ENCODE measurements at places on chromosomes 16 and 17. TPM values are rescaled to one million over a fixed set of nuclear protein-coding genes. Genes with fewer than 3 reads are reported as not detected.

- DNase-seq: no peak
These were observed 10.4 kb downstream of the CANT1 start for GRCh38 chr17:78999056-78999768.

- no peak for DNase-seq
These were observed 19.5 kb upstream of the CLEC18A start for GRCh38 chr16:69931631-69932030.

DNA sequence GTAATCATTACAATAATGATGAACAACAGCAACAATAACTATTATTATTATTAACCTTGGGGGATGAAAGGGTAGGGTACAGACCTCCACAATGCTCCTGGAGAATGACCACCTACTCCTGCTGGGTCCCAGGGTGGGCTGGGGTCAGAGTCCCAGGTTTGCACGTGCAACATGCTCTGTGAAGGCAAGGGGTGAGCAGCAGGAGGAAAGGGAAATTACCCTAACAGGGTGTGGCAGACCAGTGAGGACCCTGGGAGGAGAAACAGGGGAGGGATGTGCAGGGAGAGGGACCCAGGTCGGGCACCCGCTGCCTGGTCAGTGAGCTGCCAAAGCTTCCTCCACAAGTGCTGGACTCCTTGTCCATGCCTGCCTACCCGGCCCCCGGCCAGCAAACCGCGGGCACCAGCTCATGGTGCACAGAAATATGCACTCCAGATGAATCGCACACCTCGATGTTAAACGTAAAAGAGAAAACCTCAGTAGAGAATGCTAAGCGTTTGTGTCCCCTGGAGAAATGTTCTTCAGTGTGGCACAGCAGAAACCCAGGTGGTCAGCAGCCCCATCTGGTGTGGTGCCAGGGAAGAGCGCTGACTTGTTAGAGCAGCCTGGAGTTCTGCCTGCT, 767.1 kb downstream of the KCNJ18 start:
- DNase-seq: no peak

- DNase-seq: no peak
These were observed 193.7 kb upstream of the CHMP6 start for GRCh38 chr17:80797741-80798594.

DNA sequence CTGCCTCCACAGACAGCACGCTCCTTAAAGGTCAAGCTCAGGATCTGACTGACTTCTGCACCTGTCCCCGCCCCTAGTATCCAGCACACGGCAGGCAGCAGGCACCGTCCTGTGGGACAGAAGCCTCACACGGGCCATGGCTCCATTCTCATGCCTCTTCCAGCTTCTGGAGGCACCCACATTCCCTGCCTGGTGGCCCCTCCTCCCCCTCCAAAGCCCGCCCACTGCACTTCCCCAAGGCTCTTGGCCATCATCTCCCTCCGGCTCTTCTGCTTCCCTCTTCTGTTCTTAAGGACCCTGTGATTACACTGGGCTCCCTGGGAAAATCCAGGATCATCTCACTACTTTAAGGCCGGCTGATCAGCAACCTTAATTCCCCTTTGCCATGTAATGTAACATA, 3.5 kb downstream of the CANT1 start:
- no peak for DNase-seq

DNA sequence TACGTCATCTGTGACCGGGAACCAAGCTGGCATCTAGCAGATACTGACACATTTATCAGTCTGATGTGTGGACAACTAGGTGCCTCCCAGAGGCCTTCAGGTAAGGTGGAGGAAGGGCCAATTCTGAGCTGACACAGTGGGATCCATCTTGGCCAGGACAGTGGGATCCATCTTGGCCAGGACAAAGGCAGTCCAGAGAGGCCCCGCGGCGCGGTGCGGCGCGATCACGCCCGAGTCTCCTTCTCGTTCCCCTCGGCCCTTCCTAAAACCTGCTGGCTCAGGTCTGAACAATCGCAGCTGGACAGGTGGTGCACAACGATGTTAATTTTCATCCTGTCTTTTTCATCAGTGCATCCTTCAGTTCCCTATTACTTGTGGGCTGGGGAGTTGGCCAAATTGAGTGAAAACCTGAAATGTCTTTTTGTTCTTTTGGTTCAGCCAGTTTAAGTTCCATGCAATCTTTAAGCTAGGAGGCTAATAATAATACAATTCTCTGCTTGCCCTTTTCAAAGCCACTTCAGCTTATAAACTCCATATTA, 486 bp upstream of the WSB1 start:
- DNase-seq: no peak

GRCh38 chr16:55933038-55933437, 57.9 kb upstream of the CES5A start:
- no peak for DNase-seq

GRCh38 chr17:58568044-58568799, 53.8 kb upstream of the MTMR4 start:
- DNase-seq: peak; percentile 21

DNA sequence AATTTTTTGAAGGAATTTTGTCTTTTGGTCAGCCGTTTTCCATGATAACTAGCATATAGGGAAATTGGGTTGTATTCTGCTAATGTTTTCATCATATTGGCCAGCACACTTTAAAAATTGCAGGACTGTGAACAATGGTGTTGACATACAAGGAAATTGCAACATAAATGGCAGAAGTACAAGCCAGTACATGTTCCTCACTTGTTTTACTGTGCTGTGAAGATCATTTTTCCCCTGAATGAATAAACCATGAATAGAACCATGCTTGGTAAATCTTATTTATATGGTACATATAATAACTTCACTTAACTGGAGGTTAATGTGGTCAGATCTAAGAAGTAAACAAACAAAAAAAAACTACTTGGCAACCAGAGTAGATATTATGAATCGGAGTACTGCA, 22.8 kb downstream of the OMG start:
- peak; percentile 70 for DNase-seq

DNA sequence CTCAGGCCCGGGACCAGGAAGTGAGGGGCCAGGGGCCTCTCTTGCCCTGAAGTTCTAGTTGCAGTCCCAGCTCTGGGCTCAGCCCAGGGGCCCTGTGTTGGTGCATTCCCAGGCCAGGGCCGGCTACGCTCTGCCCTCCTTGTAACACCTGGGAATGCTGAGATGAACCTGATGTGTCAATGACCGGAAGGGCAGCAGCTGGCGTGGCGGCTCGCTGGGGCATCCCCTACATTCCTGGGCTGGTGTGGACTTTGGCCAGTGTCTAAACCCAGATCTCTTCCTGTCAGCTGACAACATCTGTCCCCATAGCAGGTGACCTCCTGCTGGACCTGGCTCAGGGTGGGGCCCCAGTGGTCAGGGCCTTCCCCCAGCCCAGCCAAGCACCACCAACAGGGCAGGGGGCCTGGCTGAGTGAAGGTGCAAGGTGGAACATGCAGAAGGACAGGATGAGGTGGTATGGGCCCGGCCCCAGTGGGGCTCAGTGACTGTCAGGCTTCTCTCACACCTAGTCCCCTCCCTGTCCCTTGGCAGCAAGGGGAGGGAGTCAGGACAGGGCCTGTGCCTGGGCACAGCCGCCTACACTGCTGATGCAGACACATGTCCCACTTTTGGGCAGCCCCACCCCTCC, 15.9 kb downstream of the FAM83G start:
- no peak for DNase-seq

DNA sequence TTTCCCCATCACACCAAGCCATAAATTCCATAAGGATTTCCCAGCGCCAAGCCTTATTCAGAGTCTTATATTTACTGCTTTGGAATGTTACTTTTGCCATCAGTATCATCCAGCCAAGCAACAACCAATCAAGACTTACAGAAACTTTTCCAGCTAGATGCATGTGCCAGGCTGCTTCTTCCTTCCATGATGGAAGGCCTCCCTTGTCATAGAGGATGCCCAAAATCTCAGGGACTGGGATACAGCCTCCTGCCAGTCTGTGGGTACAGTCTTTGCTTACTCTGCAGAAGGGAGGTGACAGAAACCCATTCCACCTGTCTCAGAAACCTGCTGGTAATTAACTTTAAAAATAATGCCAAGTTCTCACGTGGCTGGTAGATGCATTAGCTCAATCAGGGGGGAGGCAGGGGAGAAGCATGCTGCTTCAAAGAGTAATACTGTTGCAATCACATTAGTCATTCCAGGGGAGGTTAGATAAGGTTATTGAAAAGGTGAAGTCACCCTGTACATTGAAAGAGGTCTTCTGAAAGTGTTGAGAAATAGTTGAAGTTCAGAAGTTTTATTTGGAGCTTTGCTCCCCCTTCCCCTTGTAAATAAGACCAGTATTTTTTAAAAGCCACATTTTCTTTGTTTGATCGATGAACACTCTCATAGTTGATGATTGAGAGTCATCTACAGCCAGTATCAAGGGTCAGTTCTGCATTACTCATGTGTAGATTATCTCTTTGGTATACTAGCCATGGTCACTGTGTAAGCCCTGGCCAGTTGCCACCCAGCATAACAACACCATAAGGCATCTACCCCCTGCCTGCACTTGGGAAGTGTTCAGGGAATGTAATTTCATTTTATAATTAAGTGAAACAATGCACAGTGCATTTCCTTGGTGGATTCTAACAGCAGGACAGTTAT, 22.2 kb downstream of the HLF start:
- peak; percentile 28 for DNase-seq

The ESRP2 gene
- 0.09 TPM for total RNA-seq

DNA sequence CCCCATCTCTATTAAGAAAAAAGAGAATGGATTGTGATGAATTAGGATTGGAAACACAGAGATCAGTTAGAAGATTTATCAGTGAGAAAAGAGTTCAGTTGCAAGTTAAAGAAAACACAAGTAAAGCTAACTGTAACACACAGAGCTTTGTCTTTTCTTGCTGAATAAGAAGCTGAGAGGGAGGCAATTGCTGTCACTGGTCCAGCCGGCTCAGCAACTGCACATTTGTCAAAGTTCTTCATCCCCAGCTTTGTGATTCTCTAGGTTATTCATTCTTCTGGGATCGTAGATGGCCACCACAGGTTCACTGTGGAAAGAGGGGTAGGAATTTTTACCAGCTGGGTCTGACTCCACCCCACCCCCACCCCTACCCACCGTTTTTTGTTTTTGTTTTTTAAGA, 615.7 kb downstream of the WWOX start:
- peak; percentile 38 for DNase-seq

DNA sequence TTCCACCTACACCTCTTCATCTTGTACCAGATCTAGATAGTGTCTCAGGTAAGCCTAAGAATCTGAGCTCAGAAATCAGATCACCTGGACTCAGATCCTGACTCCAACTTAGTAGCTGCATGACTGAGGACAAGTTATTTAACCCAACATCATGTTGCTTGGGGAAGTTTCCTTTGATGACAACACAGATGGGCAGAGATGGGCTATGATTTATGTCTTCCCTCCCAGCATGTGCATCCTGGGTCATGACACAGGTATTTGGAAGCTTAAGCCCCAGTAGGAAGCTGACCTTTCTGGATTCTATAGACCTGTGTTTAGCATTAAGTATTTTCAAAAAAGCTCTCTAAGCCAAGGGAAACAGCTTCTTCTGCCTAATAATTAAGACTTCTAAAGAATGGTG, 12.4 kb upstream of the HEATR6 start:
- no peak for DNase-seq

DNA sequence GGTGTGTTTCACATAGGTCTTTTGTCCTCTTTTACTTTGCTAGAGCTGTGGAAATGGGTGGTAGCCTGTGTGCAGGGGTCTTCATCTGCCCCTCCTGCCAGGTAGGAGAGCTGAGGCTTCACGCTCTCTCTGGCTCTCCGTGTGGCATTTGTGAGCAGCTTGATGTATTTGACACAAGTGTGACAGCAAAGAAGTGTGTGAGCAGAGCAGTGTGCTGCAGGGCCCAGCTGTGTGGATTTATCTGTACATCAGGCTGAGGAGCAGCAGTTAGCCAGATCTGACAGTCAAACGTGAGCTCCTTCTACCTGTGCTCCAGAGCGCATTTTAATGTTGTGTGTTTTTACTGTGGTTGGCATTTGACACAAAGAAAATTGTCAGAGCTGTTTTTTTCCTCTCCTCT, 101.8 kb downstream of the FTO start:
- no peak for DNase-seq

- DNase-seq: no peak
These were observed 2.1 kb downstream of the CMTM1 start for GRCh38 chr16:66568355-66568754.

GRCh38 chr16:8600144-8600775, 9.9 kb upstream of the TMEM114 start:
- no peak for DNase-seq

The DRC3 gene
- 1.6 TPM for total RNA-seq

The ZNF385C gene
- 2.8 TPM for total RNA-seq

DNA sequence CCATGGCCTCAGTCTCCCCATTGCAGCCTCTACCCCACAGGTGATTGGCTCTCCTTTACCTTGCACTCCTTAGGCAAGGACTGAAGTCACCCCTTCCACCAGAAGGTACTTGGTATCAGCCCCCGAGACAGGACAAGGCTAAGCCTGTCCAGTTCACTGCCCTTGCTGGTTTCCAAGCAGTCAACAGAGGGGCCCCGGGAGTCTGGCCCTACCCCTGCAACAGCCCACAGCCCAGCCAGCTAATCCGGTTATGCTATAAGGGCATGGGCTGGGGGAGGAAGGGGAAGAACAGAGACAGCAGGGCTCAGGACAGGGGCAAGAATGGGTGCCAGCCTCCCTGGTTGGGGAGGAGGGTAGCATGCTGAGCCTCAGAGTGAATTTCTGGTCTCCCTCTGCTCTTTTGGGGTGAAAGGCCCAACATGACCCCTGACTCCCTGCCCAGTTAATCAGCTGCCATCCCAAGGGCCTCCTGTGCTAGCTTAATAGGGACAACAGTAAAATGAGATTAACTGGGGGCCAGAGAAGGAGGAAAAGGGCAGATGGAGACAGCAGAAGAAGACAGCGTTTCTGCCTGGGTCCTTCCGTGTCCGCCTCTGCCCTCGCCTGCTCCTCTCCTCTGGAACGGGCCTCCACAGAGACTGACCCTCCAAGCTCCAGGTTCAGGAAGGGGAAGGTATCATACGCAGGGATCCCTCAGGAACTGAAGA, 10.7 kb downstream of the DLG4 start:
- DNase-seq: no peak

GRCh38 chr16:47431960-47432359, 28.9 kb downstream of the ITFG1 start:
- DNase-seq: no peak

DNA sequence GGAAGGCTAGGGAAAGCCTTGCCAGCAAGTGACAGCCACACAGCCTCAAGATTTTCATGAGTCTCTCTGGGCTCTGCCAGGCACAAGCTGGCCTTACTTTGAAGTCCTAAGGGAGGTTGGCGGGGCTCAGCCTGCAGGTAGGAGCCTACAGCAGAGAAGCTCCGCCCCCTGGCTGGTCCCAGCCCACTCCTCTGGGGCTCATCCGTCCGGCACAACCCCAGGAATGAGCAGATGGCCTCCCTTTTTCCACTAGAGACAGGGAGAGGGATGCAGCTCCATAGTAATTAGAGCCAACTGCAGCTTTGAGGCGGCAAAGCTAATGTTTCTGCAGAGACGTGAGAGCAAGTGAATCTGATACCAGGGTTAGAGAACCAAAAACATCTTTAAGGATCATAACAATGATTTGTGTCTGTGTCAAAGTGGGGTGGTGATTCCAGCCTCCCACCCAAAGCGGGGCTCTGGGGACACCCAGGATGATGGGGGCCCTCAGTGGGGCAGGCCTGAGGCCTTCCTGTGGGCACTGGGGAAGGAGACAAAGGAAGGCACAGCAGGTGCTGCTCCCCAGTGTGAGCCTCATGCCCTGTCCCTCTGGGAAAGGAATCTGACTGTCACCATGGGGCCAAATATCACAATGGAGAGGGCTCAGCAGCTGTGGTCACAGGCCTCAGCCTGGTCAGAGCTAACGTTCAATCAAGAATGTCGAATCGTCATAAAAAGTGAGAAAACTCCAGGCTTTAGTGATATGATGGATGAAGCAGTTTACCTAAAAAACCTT, 61.5 kb downstream of the RBFOX3 start:
- peak; percentile 14 for DNase-seq

The TP53TG3C gene
- total RNA-seq: not detected

The RTN4RL1 gene
- total RNA-seq: 1.8 TPM

- no peak for DNase-seq
These were observed 95.2 kb downstream of the ZNF778 start for GRCh38 chr16:89312598-89313299.

All from muscle of leg (tissue), 16 donors.